NCI-H2227 treated with DMSO at 0.1 percent for 48 hours (cell line): ENCODE measurements at places on chromosomes 6 and 20.
A peak's percentile ranks its signal among the peaks of the same experiment; 100 is the strongest.

GRCh38 chr6:18080544-18080943 lies 41.9 kb downstream of the NHLRC1 start:
- no peak for DNase-seq

GRCh38 chr6:147874322-147874721 lies 365.8 kb downstream of the SAMD5 start:
- DNase-seq, result no peak

DNA sequence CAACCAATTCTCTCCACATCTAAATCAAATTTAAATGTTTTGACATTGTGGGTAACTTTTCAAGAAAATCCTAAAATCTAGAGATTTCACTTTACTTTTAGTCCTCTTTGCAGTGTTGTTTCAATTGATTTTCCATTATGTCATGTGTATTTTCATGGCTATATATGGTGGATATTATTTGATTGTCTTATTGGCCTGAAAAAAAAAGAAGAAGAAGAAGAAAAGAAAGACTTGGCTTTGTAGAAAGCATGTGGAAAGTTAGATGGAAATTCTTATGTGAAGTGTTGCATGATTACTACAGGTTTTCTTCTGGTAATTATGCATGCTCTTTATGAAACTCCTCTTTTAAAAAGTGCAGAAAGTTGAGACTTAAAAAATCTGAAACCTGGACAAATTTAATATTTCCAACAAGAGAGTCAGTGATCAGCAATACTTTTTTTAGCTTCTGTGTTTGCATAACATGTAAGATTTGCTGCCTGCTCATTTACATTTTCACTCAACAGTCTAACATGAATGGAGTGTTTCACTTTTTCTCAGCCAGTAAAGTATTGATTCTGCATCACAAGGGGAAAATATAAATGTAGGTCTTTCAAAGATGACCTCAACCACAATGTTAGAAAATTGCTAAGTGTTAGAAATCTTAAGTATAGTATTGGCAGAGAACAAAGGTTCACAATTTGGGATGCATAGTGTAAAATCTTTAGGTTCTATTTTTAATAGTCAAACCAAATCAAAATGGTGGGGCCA lies 438.7 kb downstream of the BCKDHB start:
- DNase-seq, result no peak

DNA sequence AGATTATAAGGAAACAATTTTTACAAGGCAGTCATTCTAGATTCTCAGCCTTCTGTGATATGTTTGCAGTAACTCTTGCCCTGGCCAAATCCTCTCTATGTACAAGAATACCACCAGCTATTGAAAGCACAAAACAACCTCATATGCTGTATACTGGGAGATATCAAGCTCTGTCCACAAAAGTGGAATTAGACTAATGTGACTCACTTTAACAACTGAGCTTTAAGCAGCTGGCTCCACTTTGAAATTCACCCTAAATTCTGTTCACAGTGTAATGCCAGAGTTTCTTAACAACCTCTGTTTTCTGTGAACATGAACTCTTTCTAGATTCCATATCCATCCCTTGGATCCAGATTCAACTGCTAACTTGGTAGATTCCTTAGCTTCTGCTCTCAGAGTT lies 47.6 kb downstream of the CHD6 start:
- DNase-seq, result no peak

DNA sequence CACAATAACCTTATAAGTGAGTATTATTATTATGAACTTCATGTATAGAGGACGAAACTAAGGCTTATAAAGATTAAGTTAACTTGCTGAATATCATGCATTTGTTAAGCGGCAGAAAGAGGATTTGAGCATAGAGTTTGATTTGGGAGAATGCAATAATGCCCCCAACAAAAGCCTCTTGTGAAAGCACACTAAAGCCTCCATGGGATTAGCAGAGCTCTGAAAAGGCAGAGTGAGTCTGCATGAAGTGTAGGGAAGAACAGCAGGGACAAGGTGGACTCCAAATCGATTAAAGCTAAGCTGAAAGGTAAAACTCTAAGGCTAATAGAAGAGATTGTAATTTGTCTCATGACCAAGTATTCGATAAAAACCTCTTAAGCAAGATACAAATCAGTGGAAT lies 100.3 kb downstream of the SH3BGRL2 start:
- DNase-seq, result no peak

GRCh38 chr6:158869826-158870648 lies 50.9 kb upstream of the EZR start:
- peak; percentile 17 for DNase-seq

DNA sequence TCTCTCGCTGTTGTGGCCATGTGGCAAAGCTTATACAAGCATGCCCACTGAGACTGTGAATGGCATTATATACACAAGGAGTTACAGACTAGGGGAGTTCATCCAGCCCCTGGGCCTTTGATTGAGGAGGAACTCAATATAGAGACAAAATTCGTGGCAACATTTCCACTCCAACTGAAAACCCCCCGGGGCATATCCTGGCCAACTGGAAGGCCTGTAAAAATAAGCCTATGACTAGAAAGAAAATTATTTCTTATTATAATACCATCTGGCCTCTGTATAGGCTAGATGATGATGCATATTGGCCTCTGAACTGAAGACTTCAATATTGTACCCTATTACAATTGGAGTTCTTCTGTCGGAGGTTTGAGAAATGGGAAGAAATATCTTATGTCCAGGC lies 175.5 kb upstream of the GJE1 start:
- no peak for DNase-seq

- DNase-seq, result no peak
These were observed 46.6 kb upstream of the TNFAIP3 start for GRCh38 chr6:137820425-137820824.

DNA sequence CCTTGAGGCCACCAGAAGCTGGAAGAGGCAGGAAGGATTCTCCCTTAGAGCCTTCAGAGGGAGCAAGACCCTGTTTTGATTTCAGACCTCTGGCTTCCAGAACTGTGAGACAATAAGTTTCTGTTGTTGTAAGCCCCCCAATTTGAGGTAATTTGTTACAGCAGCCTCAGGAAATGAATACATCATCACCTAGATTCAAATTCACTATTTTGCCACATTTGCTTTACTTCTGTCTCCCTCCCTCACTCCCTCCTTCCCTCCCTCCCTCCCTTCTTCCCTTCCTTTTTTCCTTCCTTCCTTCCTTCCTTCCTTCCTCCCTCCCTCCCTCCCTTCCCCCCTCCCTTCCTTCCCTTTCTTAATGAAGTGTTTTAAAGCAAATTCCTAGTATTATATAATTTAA lies 58.1 kb upstream of the KIF13A start:
- no peak for DNase-seq

GRCh38 chr6:136324686-136325380 lies 35.2 kb upstream of the BCLAF1 start:
- peak; percentile 19 for DNase-seq
